Dermis blood vessel endothelial cell (primary cell): ENCODE measurements at places on chromosomes 11 and 22. TPM values are rescaled to one million over a fixed set of nuclear protein-coding genes. Genes with fewer than 3 reads are reported as not detected.

APOL5 gene
- total RNA-seq = not detected in 2 replicates

INS gene
- total RNA-seq = not detected in 2 replicates

C1QTNF5 gene
- total RNA-seq = 60.2 and 127 TPM in 2 replicates

SPDYC gene
- not detected in 2 replicates for total RNA-seq

PDE2A gene
- total RNA-seq = 351 and 380 TPM in 2 replicates

NAALADL1 gene
- 11.0 and 20.3 TPM in 2 replicates for total RNA-seq

SGSM1 gene
- 4.1 and 7.2 TPM in 2 replicates for total RNA-seq

AIFM3 gene
- 0.05 and 0.17 TPM in 2 replicates for total RNA-seq

KCNK7 gene
- 0.14 and 0.17 TPM in 2 replicates for total RNA-seq

RGL4 gene
- total RNA-seq = not detected in 2 replicates

OR4D5 gene
- total RNA-seq = not detected in 2 replicates

TEX12 gene
- not detected in 2 replicates for total RNA-seq

DGCR2 gene
- total RNA-seq = 56.2 and 71.2 TPM in 2 replicates

SMIM38 gene
- total RNA-seq = 0.09 and 0.17 TPM in 2 replicates

MRGPRX4 gene
- total RNA-seq = 0.19 and 0.51 TPM in 2 replicates

ANO5 gene
- total RNA-seq = under 0.01 and 0.09 TPM in 2 replicates

GRAP2 gene
- total RNA-seq = under 0.01 TPM in 1 of 2 replicates, not detected in the other

TRIM49 gene
- under 0.01 TPM in 1 of 2 replicates, not detected in the other for total RNA-seq

RBMXL2 gene
- not detected in 2 replicates for total RNA-seq

SPI1 gene
- total RNA-seq = not detected in 2 replicates

CENPM gene
- total RNA-seq = 13.1 and 34.2 TPM in 2 replicates

LMO2 gene
- 107 and 149 TPM in 2 replicates for total RNA-seq

YAP1 gene
- total RNA-seq = 84.2 and 85.0 TPM in 2 replicates
